ENCODE measurements at places on chromosomes 5 and 9. TPM values are rescaled to one million over a fixed set of nuclear protein-coding genes. Genes with fewer than 3 reads are reported as not detected.
A peak's percentile ranks its signal among the peaks of the same experiment; 100 is the strongest.

Gene DAB2IP
- total RNA-seq, result not detected

DNA sequence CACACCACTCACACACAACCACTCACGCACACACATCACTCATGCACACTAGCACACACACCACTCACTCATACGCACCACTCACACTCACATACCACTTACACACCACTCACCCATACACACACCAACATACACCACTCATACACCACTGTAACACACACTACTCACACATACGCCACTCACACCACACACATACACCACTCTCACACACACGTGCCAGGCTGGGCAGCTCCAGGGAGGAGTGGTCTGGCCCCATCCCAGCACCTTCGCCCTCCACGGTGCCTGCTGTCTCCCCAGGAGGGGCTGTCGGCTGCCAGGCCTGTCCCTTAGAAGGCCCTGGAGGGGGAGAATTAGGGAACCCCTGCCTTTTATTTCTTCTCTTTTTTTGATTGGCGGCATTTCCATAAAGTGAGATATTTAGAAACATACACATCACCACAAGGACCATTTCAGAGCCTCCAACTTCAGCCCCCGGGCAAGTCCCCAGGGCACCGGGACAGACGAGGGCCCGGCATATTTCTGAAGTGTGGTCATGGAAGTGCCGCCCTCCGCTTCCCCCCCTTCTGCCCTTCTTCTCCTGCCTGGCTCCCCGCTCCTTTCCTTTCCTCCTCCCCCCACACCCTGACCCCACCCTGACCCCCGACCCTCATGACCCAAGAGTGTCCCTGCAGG is 6.3 kb upstream of the ASB6 start:
- H3K27ac ChIP-seq, result no peak overlapping the region
- no peaks in the 10 kb centered on the region for H3K27me3 ChIP-seq
- DNase-seq, result no peak
- no peak overlapping the region for H3K4me3 ChIP-seq
- H3K4me1 ChIP-seq, result no peaks in the 10 kb centered on the region

- H3K36me3 ChIP-seq, result no peaks in the 10 kb centered on the region
- no peaks in the 10 kb centered on the region for H3K4me1 ChIP-seq
- no peak overlapping the region for H3K27ac ChIP-seq
- H3K4me3 ChIP-seq, result no peak overlapping the region
Observed at GRCh38 chr5:23400951-23401350, 106.5 kb upstream of the PRDM9 start.

- H3K27me3 ChIP-seq, result no peaks in the 10 kb centered on the region
- no peak for DNase-seq
- no peak overlapping the region for H3K4me3 ChIP-seq
Observed at GRCh38 chr5:167051402-167051768, 1240.1 kb upstream of the WWC1 start.

GRCh38 chr9:113858282-113858681 is 17.8 kb upstream of the ZNF618 start:
- no peak overlapping the region for H3K4me3 ChIP-seq
- DNase-seq, result no peak
- H3K27me3 ChIP-seq, result peaks cover 5% of the 10 kb centered on the region
- H3K36me3 ChIP-seq, result no peaks in the 10 kb centered on the region

GRCh38 chr9:20043035-20043434 is 254.2 kb upstream of the SLC24A2 start:
- DNase-seq, result no peak
- peaks cover 2% of the 10 kb centered on the region for H3K27me3 ChIP-seq
- peaks cover 30% of the 10 kb centered on the region for H3K4me1 ChIP-seq
- peak overlapping the region; percentile 71 for H3K4me3 ChIP-seq
